ENCODE measurements at places on chromosomes 7 and 10.

DNA sequence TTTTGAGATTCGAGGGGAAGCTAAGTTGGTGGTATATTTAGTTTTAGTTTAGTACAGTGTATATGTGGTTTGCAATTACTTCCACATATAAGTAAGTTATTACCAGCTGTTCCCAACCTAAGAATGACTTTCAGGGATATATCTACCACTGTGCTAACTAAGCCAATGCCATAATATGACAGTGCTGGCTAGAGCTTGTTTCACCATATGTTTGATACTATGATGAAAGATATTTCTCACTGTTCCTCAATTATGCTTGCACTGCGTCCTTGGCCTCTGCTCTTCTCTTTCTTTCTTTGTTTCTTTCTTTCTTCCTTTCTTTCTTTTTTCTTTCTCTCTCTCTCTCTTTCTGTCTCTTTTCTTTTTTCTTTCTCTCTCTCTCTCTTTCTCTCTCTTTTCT is 113.8 kb upstream of the SKAP2 start:
- peak; percentile 13 for DNase-seq

DNA sequence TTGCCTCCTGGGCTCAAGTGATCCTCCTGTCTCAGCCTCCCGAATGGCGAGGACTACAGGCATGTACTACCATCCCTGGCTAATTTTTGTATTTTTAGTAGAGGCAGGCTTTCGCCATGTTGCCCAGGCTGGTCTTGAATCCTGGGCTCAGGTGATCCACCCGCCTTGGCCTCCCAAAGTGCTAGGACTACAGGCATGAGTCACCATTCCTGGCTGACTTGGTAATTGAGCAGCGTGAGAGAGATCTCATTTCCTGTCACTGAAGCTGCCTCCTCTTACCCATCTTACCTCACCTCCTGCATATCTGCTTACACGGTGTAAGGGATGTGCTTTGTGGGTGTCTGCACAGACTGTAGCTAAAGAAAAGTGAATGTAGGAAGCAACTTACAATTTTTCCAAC is 9.7 kb downstream of the IFIT3 start:
- no peak for DNase-seq

DNA sequence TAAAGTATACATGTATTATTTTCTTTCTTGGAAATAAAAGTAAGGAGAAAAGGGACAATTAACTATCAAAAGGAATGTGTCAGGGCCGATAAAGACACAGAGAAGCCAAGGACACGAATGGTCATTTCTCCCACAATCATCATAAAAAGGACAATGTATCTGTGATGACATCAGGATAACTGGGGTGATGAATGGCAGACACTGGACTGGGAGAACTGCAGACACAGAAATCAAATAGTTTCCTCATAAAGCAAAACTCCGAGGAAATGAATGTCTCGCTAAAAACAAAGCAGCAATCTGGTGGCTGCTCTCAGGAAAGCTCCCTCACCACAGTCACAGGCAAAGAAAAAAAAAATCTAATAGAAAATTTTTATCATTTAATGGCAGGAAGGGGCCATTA is 69.3 kb upstream of the NPY start:
- DNase-seq: no peak

DNA sequence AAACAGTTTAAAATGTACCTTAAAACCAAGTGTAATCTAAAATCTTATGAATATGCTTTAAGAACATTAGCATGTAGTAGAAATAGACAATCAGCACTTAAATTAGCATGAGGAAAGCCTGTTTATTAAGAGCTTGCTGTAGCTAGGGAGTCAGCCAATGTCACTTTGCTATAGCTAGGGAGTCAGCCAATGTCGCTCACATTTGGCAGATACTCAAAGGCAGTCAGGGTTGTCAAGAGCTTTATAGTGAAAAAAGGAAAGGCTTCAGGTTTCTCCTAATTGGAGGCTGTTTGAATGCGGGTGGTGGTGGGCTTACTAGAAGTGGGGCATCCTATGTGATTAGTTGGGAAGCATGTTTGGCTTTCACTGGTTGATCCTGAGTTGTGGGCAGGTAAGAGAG is 226.2 kb upstream of the DGKB start:
- no peak for DNase-seq

GRCh38 chr7:130970196-130970595 is 236.2 kb upstream of the KLF14 start:
- no peak for DNase-seq

DNA sequence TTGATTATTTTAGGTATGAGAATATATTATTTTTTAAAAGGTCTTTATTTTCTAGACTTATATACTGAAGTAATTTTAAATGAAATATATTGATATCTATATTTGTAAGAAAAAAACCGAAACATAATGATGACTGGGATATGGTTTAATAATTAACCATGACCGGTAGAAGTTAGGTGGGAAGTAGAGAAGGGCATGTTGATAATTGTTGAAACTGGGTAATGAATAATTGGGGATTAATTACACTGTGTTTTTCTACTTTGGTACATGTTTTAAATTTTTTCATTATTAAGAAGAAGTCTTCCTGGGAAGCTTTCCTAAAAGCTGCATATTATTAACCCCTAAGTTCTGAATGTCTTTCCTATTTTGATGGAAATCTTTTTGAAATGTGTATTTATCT is 16.3 kb downstream of the TSPAN12 start:
- DNase-seq: no peak

DNA sequence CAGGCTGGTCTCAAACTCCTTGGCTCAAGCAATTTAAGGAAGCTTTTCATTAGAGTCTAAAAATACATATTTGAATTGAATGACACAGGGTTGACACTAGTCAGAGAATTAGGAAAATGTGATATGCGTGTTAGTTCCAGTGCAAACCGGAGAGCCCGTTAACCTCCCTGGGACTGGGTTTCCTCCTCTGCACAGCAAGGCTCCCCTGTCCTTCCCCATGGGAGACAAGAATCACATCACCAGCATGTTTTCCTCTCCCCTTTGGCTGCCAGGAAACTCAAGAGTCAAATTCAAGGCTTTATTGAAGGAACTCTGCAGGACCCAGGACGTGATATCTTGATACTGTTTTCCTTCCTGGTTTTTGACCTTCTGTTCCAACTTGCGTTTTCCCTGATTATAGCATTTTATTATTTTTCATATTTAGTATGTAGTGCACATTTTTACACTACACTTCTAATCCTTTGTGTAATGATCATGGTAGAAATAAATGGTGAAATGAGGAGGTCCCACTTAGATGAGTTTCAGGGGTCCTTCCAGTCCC is 24.9 kb downstream of the GSTO2 start:
- no peak for DNase-seq

DNA sequence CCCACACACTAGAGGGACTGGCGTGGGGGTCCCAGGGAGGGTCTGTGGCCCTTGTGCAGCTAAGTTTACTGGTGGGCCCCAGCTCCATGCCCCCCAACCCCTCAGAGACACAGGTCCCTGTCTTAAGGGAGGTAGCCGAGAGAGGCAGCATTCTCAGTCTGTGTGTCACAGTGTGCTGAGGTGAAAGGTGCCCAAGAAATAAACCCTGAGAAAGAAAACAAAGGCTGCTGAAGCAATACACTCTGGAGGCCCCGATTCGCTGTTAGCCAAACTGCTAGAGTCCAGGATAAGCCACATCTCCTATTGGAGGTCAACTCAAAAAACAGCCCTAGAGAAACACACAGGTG is 28.6 kb upstream of the NDST2 start:
- DNase-seq: no peak

DNA sequence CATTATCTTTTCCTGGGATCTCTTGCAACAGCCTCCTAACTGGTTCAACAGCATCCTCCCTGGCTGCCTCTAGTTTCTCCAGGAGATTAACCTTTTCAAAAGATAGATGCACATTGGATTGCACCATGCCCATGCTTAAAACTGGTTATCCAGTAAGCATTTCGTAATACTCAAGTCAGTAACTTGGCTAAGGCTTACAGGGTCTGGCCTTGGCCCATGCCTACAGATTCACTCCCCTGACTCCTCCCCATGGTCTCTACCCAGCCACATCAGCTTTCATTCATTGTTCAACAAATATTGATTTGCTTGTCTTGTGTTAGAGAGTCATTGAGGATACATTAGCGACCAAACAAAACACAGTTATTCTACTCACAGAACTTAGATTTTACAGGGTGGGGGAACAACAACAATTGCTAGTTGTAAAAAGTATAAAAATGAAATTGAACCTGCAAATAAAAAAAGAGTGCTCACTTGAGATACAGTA is 1.8 kb upstream of the KIF20B start:
- no peak for DNase-seq

DNA sequence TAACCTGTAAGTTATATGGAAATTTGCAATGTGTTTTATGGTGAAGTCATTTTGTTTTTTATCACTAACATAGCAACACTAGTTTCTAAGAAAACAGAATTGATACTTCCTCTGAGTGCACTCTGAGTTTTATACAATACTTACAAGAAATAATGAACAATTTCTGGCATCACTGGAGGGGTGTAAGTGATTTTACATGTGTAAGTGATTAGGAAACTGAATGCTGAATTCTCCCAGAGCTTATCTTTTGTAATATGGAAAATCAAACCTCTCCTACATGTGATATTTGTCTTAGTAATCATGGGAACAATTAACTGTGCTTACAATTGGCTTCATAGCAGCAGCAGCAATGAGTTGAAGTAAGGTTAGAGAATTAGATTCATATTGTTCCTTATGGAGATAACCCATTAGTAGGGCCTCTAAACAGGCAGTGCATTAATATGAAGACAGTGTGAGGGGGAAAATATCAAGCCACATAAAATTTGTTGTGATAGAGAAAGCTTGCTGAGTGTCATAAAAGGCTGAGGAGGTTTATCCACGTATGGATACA is 37.4 kb downstream of the SEMA3C start:
- peak; percentile 6 for DNase-seq

- DNase-seq: no peak
Observed at GRCh38 chr7:137572056-137572784, 228.7 kb upstream of the PTN start.

- no peak for DNase-seq
Observed at GRCh38 chr7:157757776-157758467, 421.1 kb downstream of the DNAJB6 start.

GRCh38 chr7:13198036-13198435 is 510.6 kb downstream of the ARL4A start:
- DNase-seq: no peak

All from suppressor macrophage (primary cell).